Heart right ventricle (tissue), 16 donors: ENCODE measurements at places on chromosomes 1 and 21. TPM values are rescaled to one million over a fixed set of nuclear protein-coding genes. Genes with fewer than 3 reads are reported as not detected.

DNA sequence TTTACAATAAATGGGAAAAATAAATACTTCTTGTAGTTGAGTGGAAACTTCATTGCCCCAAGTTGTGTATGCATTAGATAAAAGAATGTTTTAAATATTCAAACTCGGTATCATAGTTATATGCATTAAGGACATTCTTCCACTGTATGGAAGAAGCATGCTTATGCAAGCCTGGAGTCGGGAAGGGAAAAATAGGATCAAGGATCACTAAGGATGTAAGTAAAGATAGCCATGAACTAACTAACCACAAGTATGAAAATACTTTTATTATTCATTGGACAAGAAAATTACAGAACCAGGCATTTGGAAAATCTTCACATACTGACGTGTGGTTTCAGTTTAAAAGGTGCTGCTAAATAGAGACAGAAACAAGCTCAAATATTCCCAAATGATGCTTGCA lies 26.9 kb upstream of the DPYD start:
- no peaks in the 10 kb centered on the region for H3K4me1 ChIP-seq
- H3K4me3 ChIP-seq: no peak overlapping the region
- H3K36me3 ChIP-seq: no peaks in the 10 kb centered on the region
- no peak for DNase-seq
- no peak overlapping the region for H3K27ac ChIP-seq

- no peak overlapping the region for H3K27ac ChIP-seq
- H3K4me1 ChIP-seq: peaks cover 12% of the 10 kb centered on the region
- no peak for DNase-seq
- peaks cover 49% of the 10 kb centered on the region for H3K36me3 ChIP-seq
Observed at GRCh38 chr1:19338323-19338762, 26.2 kb downstream of the SLC66A1 start.

The PIGP gene
- total RNA-seq: 37.5 TPM

DNA sequence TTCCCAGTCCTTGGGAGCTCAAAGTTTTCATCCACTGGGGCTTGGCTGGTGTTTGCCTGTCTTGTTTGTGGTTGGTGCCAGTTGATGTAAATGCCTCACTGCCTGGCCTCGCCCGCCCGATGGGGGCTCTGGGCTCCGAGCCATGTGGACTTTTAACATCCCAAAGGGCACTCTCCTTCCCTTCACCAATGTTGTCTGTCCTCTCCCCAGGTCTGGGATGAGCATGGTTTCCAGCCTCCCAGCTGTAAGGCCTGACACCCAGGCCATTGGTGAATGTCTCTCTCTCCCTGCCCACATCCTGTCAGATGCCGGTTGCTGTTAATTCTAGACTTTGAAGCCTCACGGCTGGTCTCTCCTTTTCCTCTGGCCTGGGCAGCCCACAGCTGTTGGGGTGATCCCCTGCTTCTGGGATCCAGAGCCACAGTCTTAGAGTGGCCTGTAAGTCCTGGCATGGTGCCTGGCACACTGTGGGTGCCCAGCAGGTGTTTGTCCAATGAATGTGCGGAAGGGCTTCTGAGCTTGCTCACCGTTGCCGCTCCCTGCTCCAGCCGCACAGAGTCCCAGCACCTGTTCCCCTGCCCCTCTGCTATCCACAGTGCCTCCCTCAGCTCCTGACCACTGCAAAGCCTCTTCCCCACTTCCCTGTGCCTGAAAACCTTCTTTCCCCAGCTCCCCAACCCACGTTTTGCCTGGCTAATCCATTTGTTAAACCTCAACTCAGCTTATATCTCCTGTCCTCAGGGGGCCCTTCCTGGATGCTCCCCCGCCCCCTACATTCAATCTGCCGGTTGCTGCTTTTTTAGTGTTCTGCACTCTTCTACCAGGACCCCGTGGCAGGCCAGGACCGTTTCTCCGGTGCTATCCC lies 3.3 kb upstream of the C1orf174 start:
- DNase-seq: no peak
- H3K36me3 ChIP-seq: no peaks in the 10 kb centered on the region
- no peak overlapping the region for H3K4me3 ChIP-seq
- peaks cover 9% of the 10 kb centered on the region for H3K4me1 ChIP-seq
- no peak overlapping the region for H3K27ac ChIP-seq

The ACKR1 gene
- total RNA-seq: 5.0 TPM

DNA sequence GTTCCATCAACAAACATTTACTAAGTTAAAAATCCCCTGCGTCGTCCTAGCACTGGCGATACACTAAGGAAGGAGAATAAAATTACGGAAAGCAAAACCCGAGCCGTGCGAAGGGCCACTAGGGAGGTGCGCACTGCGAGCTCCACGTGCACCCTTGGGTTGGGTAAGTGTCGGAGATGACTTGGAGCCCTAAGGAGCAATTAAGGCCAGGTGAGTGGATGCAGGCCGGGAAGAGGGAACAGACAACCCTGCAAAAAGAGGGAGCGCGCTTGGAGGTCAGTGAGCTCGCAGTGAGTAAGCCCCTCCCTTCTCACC lies 704 bp downstream of the WDR4 start:
- no peak for DNase-seq
- no peaks in the 10 kb centered on the region for H3K36me3 ChIP-seq
- H3K27me3 ChIP-seq: no peaks in the 10 kb centered on the region
- H3K4me1 ChIP-seq: peaks cover 18% of the 10 kb centered on the region

DNA sequence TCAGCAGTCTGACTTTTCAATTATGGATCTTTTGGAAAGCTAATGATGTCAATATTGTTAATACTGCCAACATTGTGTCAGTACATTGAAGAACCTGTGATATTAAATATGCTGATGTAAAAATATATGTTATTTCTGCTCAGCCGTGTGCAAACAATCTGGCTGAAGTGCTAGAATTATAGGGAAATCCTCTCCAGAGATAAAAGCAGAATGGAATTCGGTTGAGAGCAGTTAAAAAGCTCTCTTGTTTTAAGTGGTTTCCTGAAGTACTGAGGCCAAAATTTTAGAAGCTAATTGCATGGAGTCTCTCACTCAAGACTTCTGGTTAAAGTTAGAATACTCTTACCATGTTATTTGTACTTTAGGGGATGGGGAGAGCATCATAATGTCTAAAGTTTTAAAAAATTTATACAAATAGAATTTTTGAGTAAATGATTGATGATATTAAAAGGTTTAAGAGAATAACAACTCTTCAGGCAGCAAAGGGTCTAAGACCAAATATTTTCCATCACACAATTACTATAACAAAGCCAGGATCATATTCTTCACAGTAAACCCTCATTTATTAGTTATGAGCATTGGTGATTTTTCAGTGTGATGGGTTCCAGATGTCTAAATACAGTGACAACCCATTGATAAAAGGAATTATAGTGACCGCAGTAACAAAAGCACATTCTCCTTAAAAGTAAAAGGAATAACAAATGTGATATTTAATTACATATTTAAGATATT lies 834.2 kb upstream of the CXADR start:
- no peaks in the 10 kb centered on the region for H3K36me3 ChIP-seq
- H3K27me3 ChIP-seq: no peaks in the 10 kb centered on the region
- no peak for DNase-seq
- H3K4me1 ChIP-seq: peaks cover 6% of the 10 kb centered on the region

DNA sequence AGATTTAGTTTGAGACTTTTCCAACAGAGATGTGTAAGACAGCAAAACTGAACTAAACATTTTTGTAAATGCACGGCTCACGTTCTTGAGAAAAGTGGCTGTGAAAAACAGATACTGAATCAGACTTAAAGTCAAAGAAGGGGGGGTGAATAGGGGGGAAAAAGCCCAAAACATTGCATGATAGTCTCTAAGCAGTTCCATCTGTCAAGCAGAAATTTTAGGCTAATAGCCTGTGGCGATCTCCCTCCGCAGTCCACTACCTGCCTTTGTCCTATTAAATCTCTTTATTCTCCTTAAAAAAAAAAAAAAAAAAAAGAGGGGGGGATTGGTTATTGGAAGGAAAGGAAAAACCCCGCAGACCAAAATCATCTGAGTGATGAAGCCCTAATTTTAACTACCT lies 217.6 kb upstream of the NFIA start:
- DNase-seq: no peak
- peaks cover 24% of the 10 kb centered on the region for H3K4me1 ChIP-seq
- no peak overlapping the region for H3K4me3 ChIP-seq
- H3K27me3 ChIP-seq: no peaks in the 10 kb centered on the region
- no peak overlapping the region for H3K27ac ChIP-seq
- no peaks in the 10 kb centered on the region for H3K36me3 ChIP-seq

DNA sequence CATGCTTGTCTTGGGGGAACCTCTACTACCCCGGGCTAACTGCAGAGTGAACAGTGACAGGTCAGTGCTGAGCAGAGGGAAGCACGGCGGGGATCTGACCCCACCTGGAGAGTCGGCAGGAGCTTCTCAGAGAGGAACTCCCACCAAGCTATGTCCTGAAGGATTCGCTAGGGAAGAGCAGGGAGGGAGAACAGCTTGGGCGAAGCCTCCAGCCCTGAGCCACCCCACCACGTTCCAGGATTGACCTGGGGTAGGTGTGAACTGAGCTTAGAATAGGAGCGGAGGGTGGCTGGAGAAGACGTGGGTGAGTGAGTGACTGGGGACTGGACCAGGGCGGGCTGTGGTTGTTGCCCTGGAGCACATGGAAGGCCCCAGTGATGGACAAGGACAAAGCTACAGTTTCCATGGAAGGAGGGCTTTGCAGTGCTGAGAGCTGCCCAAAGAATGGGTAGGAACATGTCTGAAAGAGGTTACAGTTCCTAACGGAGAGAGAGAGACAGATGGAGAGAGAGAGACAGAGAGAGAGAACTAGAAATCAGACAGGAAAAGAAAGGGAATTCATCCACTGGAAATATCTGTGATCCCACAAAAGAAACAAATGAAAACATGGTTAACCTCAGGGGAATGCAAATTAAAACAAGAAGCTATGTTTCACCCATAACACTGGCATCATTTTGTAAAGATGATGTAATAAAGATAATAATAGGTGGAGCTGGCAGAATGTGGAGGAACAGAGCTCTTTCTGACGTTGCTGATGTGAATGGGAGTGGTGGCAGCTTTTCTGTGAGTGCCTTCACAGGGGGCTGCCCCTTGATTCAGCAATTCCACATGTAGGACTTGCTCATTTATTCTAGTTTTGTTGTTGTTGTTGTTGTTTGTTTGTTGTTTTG lies 17.2 kb downstream of the BSND start:
- no peak overlapping the region for H3K4me3 ChIP-seq
- peaks cover 27% of the 10 kb centered on the region for H3K27me3 ChIP-seq
- DNase-seq: no peak
- no peak overlapping the region for H3K27ac ChIP-seq
- no peaks in the 10 kb centered on the region for H3K36me3 ChIP-seq

GRCh38 chr1:116951200-116951935 lies 41.7 kb downstream of the PTGFRN start:
- DNase-seq: peak; percentile 28
- peaks cover 87% of the 10 kb centered on the region for H3K4me1 ChIP-seq
- no peaks in the 10 kb centered on the region for H3K27me3 ChIP-seq
